Iris pigment epithelial cell (primary cell): ENCODE measurements at places on chromosomes 4 and X.

GRCh38 chrX:40298572-40299479, 201.1 kb upstream of the BCOR start:
- DNase-seq: no peak

DNA sequence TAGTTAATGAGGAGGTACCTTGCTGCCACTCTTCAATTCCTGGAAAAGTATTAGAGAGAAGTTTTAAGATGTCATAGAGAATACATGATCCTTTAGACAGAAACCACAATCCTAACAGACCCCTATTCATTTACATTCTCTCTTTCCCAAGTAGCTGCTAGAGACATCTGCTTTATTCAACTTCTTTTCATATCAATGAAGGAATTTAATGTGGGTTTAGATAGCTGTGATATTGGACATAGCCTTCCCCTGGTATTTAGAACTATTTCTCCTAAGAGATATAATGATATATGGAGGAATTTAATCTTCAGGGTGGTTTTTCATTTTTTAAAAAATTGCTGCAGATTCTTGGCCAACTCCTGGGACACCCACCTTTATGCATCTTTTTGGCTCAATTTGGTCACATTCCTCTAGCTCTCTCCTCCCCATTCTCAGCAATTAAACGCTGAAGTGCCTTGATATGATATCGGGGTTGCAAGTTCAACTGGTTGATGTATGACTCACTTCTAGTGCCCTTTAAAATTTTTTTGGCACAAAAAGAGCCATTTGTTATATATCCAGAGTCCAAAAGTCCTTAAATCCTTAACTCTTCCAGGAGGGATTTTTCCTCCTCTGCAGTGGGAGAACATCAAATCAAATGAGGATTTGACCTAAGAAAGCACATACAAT, 57.6 kb downstream of the DOCK11 start:
- DNase-seq: no peak

DNA sequence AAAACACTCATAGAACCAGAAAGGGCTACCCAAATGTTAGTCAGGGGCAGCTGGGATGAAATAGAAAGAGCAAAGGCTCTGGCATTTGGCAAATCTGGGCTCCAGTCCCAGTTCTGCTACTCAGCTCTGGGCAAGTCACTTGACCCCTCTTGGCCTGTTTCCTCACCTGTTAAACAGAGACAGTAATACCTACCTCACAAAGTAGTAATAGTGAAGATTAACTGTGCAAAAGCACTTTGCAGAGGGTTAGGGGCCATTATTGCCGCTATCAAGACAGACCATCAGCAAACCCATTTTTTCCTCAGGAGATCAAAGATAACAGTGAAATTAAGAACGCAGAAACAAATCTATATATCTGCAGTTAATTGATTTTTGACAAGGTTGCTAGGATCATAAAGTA, 20.6 kb downstream of the ZBTB33 start:
- no peak for DNase-seq

GRCh38 chrX:129781134-129781672, 1.5 kb downstream of the SASH3 start:
- DNase-seq: no peak

- DNase-seq: no peak
Observed at GRCh38 chrX:17501746-17502145, 126.7 kb downstream of the NHS start.

- DNase-seq: no peak
Observed at GRCh38 chr4:180422989-180423711, 1820.1 kb upstream of the TENM3 start.

DNA sequence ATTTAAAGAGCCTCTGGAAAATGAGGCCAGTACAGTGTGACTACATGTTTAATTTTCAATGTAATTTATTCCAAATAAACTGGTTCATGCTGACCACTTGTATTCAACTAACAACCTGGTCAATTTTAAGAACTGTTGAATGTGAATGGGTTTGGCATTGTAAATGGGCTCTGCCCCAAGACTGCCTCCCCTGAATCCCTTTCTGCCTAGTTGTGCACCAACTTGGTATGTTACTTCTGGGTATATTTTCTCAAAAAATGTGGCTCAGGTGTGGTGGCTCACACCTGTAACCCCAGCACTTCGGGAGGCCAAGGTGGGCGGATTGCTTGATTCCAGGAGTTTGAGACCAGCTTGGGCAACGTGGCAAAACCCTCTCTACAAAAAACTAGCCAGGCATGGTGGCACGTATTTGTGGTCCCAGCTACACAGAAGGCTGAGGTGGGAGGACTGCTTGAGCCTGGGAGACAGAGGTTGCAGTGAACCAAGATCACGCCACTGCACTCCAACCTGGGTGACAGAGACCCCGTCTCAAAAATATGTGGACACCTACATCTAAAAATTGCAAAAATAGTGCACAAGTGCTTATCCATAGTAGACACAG, 7.2 kb downstream of the RPL9 start:
- DNase-seq: no peak

DNA sequence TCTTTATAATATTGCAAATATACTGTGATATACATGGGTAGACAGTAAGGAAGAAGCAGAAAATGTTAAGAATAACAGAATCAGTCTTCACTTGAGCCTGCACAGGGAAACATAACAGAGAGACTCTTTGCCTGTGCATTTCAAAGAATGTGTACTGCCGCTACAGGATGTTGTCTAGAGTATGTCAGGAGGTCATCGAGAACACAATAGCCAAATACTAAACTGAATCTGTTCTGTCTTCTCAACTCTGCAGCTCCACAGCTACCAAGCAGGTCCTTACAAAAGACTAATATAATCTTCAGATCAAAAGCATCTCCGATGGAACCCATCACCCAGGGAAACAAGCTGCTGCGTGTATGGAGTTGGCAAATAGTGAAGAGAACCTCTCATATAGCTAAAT, 471.5 kb downstream of the PCDH10 start:
- DNase-seq: no peak

GRCh38 chr4:78517050-78517652, 34.4 kb upstream of the ANXA3 start:
- DNase-seq: peak; percentile 48

DNA sequence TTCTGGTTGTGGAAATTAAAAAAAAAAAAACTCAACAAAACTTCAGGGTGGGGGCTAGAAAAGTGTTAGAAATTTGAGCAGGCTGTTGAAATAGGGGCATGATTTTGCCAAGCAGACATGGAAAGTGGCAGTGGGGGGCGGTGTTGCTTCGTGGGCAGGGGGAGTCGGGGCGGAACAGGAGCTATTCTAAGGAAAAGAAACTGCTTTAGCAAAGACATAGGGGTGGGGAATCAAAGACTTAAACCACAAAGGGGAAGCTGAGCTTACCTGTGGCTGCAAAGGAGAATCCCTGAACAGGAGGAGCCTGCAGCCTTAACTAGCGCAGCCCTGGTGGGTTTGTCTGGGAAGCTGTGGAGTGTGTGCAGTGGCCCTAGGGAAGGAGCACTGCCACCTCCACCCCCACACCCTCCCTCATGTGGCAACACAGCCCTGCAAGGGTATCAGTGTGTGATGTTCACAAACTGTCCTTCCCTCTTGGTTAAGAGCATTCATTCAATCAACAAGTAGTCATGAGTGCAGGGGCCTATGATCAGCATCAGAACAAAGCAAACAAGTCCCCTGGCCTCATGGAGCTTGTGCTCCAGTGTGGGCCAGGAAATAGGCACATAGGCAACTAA, 20.5 kb downstream of the SEL1L3 start:
- DNase-seq: no peak

DNA sequence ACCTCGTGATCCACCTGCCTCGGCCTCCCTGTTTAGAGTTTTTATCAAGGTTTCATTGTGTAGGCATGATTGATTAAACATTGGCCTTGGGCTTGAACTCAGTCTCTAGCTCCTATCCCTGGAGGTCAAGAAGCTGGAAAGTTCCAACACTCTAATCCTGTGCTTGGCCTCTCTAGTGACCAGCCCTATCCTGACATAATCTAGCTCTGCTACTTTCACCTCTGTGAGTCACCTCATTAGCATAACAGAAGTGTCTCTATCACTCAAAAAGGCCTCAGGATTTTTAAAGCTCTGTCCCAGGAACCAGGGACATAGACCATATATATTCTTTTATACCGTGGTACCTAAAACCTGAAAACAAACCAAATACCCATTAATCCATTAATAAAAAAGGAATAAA, 377.5 kb downstream of the CENPC start:
- DNase-seq: no peak

DNA sequence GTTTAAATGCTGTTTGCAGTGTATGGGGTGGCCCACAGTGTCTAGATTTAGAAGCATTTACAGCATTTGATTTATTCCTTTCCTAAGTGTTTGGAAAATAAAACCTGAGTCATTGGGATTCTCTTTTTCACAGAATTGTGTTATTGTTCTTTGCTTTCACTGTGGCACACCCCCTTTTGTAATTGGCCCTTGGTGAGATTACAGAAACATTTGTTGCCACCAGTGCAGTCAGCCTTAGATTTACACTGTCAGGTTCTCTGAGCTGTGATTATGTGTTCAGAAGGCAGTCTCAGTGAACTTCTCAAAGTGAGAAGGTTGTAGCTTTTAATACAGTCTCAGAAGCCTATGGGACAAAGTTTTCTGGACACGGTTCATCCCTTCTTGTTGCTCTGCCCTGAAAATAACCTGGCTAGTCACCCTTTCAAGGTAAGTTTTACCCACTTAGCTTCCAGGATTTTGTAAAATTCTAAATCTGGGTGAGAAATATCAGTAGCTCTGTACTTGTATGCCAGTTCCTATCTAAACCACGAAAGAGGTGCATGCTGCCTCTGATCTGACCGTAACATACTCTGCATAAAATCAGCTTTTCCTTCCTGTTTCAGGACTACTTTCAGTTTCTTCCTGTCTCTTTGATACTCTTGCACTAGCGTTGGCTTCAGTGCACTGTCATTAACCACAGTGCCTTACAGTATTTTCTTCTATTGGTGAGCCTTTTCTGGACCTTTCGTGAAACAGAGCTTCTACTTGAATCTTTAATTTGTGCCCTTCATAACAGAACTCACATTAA, 12.6 kb downstream of the RUFY3 start:
- DNase-seq: peak; percentile 77

GRCh38 chr4:107712236-107712635, 7.8 kb downstream of the PAPSS1 start:
- DNase-seq: no peak

GRCh38 chr4:15774020-15774420, 4.1 kb upstream of the CD38 start:
- peak; percentile 29 for DNase-seq

- peak; percentile 40 for DNase-seq
Observed at GRCh38 chr4:20368926-20369325, 117.2 kb downstream of the SLIT2 start.

DNA sequence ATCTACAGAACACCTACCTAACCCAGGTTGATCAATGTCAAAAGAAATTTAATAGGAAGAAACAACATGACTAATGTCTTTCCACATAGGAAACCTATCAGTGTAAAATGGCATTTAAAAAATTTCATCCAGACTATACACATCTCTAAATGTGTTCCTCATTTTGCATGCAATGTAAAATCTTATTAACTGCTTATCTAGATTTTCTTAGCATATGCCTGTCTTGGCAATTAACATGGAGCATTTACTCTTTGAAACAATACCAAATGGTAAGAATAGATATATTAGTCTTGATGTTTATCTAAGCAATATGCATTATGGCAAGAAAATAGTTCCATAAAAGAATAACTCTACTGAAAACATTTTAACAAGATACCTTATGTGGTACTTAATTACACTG, 199.8 kb downstream of the TRAM1L1 start:
- no peak for DNase-seq

GRCh38 chrX:40809210-40809609, 73.9 kb upstream of the MED14 start:
- peak; percentile 31 for DNase-seq

- peak; percentile 59 for DNase-seq
Observed at GRCh38 chrX:139875841-139876240, 57.0 kb downstream of the ATP11C start.

GRCh38 chr4:149409146-149409545, 406.5 kb downstream of the IQCM start:
- peak; percentile 53 for DNase-seq

DNA sequence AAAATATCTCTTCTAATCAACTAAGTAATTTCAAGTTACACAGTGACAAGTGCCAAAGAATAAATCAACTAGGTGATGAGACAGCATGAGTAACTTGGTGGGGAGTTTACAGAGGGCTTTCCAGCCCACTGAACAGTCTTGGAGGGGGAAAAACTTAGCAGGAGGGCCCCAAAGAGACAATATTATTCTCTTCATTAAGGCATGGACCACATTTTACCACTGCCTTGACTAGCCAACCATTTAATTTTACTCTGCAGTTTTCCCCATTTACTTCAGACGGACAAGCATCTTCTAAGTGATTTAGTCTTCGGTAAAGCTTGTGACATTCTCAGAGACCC, 25.3 kb upstream of the GATB start:
- DNase-seq: no peak

- no peak for DNase-seq
Observed at GRCh38 chr4:76677571-76678326, 220.2 kb downstream of the SOWAHB start.

GRCh38 chrX:134501941-134502340, 42.0 kb downstream of the HPRT1 start:
- DNase-seq: no peak

DNA sequence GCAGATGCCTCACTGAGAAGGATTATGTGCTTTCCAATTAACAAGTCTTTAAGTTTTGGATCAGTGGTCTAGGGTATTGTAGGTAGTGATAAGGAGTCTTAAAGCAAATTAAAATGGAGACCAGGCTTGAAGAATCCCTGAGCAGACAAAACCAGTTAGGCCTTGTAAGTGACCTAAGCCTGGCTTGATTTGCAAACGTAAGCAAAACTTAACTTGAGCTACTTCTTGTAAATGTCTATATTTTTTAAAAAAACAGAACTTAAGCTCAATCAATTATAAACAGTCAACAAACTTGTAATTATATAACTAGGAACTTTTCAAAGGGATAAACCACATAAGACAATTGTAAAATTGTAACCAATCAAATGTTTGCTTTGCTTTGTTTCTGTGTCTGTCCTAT, 72.7 kb upstream of the NALF2 start:
- no peak for DNase-seq

DNA sequence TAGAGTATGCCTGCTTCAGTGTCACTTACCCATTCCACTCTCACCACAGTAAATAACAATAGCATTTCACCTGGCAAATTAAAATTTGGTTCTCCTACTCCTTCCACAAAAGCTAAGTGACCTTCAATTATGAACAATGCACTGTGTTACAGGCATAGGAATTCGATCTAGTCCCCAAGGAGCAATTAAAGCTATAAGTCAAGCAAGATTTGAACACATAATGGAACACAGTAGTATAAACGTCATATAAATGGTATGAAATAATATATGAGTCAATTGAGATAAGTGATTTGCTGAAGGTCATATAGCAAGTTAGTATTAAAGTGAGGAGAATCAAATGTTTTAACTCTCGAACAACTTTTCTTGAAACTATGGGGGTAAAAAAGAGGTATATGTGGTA, 65.8 kb downstream of the ARAP2 start:
- no peak for DNase-seq

GRCh38 chr4:23120374-23120773, 427.6 kb downstream of the GBA3 start:
- no peak for DNase-seq

- DNase-seq: no peak
Observed at GRCh38 chr4:22496165-22496813, 19.6 kb downstream of the ADGRA3 start.
